Activated gamma-delta T cell treated with Interleukin-2 at 50 U/mL for 16 hours (primary cell): ENCODE measurements at places on chromosomes 4 and X.

GRCh38 chr4:111930659-111931058 lies 214.6 kb upstream of the FAM241A start:
- no peak for DNase-seq

DNA sequence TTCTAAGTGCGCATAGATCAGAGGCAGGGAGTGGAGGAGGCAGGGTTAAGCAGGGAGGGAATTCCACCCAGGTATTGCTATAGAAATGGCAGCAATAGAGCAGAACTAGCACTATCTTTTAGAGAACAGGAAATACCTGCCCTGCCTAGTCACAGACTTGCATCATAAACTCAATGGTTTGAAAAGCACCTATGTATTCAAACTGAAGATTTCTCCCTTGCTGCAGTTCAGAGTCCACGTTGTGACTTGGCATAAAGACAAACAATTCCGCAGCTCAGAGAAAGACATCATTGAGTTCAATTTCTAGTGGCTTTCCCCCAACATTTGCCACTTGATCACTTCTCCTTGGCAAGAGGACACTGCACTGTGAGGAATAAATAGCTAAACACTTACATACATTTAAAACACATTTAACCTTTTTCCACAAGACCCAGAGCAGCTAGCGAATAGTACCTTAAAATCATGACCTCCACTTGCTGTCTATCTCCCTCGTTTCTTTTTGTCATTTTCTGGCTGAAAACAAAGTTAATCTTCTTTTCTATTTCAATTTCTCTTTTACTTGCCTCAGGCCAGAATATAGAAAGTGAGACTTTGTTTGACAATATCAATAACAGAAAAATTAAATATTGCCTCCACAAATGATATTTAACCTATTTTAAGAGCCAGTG lies 42.4 kb downstream of the SLC7A11 start:
- DNase-seq = no peak

DNA sequence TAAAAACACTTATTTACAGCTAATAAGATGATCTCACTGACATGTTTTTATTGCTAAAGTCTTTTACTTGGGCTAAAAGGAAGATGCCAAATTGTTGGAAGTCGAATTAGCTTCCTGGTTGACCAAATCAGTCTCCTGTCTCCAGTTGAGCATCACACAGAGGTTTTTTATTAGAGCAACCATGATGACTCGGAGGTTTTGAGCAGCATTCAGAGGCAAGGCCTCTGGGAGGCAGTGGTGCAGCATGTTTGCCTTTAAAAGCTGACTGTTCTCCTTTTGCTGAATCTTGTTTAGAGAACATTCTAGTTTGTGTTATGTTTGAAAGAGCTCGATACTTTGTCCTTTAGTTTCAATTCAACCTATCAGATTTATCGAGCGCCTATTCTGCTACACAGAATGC lies 2.1 kb downstream of the UCHL1 start:
- no peak for DNase-seq

GRCh38 chrX:17668929-17669328 lies 68.4 kb upstream of the SCML1 start:
- no peak for DNase-seq

- no peak for DNase-seq
These were observed 46.6 kb upstream of the PGRMC2 start for GRCh38 chr4:128334256-128334655.

- no peak for DNase-seq
These were observed 74.4 kb downstream of the CENPC start for GRCh38 chr4:67470871-67471270.

DNA sequence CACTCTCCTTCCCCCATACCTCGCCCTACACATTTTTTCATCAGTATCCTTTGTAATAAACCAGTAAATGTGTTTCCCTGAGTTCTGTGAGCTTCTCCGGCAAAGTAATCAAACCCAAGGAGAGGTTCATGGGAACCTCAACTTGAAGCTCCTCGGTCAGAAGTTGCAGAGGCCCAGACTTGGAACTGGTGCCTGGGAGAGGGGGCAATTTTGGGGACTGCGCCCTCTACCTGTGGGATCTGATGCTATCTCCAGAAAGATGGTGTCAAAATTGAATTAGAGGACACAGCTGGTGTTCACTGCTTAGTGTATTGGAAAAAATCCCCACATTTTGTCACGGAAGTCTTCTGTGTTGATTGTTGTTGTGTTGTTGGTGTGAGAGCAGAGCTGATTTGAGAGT lies 70.6 kb downstream of the ATP11C start:
- no peak for DNase-seq

GRCh38 chr4:79743014-79743413 lies 330.0 kb downstream of the ANTXR2 start:
- no peak for DNase-seq

DNA sequence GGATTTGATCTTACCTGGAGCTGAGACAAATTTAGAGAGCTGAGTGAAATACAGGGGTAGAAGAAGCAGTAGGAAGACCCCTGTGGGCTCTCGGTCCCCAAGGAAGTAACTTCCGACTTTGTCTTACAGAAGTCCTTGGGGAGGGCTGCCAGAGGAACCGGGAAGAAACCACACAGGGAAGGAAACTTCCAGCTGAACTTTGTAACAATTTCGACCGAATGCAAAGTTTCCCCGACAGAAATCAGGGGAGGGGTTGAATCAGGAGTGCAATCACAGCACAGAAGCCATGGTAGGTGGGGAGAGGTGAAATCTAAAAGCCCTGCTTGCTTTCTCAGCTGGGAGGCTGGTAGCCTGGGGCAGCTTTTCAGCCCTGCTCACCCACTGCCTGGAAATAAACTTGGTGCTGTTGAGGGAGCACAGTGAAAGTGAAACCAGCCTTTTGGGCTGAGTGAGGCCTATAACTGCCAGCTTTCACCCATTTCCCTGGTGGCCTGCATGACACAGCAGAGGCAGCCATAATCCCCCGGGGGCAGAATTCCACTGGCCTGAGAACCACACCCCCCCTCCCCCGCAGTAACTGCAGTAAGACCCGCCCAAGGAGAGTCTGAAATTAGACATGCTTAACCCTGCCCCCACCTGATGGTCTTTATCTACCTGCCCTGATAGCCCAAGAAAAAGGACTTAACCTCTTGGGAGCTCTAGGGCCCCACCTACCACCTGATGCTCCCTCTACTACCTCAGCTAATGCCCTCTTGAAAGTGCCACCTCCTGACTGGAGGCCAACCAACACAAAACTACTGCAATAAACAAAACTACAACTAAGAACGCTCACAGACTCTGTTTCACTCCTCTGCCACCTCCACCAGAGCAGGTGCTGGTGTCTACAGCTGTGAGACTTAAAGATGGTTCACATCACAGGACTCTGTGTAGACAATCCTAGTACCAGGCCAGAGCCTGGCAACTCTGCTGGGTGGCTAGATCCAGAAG lies 248.2 kb downstream of the PARM1 start:
- no peak for DNase-seq

DNA sequence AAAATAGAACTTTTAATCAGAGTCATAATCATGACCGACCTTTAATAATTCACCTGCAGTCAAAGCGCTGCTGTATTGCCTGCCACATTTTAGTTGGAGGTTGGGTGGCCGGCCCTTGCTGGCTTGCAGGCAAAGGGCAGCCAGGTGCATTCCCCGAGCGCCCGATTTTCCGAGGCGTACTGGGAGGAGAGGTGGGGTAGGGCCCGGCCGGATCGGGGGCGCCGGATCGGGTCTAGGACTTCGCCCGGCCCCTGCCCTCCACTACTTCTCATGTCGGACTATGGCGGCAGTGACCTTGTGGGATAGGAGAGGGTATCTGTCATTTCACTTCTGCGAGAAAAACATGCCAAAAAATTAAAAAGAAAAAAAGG lies 2.5 kb upstream of the RS1 start:
- DNase-seq = no peak

- DNase-seq = peak; percentile 1
These were observed 1.6 kb upstream of the NKX1-1 start for GRCh38 chr4:1407657-1408333.

DNA sequence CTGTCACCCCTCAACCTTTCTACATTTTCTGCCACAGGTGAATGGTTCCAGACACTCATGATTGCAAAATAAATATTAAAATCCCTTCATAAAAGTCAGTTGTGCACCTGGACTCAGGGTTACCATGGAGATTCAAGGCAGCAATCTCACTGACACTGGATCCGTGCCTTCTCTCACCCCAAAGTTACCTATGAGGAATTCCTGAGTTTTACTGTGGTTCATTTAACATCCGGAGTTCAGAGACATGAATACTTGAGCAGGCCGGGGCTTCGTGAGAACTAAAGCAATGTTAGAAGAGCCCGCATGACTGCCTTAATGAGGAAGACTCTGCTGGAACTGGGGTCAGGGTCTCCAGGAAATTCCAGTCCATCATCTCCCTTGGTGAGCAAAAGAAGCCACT lies 12.5 kb upstream of the CLNK start:
- no peak for DNase-seq

DNA sequence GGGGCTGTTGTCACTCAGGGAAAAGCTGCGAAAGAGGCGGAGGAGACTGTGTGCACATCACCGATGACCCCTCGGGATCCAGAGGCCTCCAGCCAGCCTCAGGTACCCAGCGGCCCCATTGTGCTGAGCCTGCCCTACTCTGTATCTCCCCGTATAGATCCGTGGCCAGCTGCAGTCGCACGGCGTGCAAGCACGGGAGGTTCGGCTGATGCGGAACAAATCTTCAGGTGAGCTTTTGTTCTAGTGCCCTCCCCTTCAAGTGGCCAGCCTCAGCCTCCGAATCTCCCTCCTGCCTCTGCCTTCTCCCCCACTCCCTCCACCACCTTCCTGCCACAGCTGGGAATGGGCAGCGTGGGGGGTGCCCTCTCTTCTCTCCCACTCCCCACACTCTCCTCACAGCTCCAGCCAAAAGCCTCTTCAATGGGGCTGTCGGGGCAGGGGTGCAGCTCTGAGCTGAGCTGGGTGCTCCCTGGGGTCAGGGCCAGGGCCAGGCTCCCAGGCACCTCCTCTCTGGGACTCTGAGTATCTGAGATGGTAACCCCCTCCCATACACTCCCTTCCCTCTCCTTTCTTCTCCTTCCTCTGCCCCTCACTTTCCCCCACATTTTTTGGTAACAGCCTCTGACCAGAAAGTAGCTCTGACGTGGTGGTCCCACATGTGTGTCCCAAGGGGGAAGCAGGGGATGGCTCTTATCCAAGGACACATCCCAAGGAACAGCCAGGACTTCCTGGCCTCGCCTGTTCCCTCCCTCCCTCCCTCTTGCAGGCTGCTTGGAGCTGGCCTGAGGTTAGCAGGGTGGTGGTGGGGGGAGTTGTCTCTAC lies 20.4 kb upstream of the UBA1 start:
- DNase-seq = no peak

- DNase-seq = no peak
These were observed 186.4 kb upstream of the PUDP start for GRCh38 chrX:7334253-7334935.

DNA sequence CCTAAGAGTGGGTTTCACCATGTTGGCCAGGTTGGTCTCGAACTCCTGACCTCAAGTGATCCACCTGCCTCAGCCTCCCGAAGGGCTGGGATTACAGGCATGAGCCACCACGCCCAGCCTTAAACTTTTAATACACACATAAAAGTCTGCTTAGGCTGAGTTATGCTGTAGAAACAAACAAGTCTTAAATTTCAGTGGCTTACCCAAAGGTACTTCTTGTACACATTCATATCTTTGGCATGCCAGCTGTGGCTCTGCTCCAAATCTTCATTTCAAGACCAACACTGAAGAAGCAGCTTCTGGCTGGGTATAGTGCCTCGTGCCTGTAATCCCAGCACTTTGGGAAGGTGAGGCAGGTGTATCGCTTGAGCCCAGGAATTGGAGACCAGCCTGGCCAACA lies 80.3 kb downstream of the PPEF2 start:
- no peak for DNase-seq
